Kasumi-1 (cell line): ENCODE measurements at places on chromosomes 1 and 21.

- no peak for DNase-seq
Observed at GRCh38 chr1:3944578-3945125, 44.6 kb upstream of the C1orf174 start.

DNA sequence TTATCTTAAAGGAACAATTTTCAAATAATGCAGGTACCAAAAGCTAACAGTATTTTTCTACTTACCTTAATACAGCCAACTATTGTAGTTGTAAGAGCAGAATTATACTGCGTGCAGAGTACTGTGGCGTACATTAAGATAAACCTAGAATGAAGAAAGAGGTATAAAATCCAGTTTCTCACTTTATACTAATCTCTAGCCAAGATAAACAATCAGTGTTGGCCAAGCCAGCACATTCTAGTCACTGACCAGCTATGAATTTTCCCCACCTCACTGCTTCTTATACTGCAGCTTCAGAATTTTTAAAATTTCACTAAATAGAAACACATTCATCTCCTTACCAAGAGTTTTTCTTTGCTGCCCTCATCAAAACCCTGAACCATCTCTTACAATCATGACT lies 33.6 kb downstream of the SLC35D1 start:
- no peak for DNase-seq

DNA sequence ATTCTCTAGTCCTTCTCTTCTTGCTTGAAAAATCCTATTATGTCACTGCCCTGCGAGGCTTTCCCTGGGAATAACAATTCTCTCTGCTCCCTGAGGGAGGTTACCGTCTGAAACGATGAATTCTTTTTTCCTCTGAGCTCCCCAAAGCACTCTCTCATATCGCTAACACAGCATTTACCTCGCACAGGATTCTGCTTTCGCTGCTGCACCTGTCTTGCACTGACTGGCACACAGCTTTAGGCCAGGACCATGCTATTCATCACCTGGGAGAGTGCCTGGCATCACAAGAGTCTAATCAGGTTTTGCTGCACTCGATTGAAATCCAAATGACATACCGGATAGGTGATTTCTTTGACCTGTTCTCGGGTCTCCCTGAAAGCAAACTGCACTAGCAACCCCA lies 52.8 kb upstream of the GNG4 start:
- DNase-seq: no peak

GRCh38 chr1:7052701-7053100 lies 267.4 kb downstream of the CAMTA1 start:
- no peak for DNase-seq

DNA sequence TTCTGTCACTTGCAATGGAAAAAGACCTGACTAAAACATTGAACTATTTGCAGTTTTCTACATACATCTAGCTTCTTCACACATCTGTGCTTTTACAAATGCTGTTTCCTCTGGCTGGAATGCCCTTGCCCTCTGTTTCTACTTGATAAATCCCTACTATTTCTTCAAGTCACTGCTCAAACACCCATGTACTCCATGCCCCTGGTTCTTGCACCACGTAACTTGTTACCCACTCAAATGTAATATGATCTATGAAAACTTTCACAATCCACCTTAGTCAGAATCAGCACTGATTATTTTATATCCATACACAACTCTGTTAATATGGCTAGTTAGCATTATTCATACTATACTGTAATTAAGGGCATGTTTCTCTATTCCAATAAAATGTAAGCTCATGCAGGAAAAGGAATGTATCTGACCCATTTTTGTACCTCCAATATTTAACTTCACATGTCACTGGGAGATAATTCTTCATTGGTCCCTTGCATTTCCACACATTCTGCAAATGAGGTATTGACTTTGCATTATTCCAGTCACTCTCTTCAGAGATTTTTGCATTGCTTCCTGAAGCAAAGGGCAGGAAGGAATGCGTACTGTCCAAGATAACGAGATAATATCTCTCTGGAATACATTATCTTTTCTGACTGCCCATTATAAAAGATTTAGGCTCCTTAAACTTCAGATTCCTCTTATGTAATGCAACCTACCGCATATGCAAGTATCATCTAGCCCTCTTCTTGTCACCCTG lies 158.3 kb downstream of the COL24A1 start:
- no peak for DNase-seq

DNA sequence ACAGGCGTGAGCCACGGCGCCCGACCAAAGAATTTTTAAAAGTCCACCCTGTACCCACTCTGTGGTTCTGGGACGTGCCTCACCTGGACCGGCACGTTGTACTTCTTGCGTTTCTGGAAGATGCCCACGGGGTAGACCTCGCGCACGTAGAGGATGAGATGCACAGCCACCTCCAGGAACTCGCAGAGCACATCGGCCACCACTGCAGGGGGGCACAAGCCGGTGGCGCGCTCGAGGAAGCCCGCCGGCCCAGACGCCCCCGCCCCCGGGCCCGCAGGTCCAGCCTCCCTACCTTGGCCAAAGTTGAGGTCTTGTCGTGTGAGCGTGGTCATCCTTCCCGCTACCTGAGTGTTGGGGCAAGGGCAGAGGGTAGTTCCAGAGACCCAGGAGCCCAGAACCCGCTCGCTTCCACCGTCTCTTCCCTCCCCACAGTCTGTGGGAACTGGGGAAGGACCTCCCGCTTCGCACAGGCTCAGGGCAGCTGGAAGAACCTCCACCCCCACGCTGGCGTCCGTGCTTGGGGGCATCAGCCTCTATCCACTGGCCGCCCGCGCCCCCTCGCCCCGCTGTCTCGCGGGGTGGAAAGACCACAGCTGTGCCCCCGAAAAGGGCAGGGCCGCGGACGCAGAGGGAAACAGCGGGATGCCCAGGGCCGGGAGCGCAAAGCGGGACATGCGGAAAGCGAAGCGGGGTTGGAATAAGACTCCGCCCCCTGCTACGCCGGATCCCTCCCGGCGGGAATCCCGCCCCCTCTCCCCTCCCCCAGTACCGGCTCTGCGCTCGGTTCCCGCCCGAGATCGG lies 478 bp downstream of the MAD2L2 start:
- no peak for DNase-seq

DNA sequence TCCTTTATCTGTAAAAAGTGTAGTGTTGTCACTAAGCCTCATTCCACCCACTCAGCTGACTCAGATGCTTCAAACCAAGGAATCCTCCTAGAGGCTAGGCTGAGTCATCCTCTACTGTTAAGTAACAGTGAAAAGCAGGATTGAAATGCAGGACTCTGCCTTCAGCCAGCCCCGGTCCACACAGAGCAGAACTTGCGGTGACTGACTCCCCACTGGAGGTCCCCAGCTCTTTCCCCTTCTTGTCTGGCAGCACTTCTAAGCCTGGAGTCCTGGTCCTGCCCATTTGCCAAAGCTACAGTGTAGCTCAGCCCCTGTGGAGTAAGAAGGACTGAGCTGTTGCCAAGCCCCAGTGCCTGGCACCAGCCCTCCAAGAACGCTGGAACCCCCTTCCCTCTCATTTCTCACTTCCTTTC lies 1.7 kb downstream of the RAB7B start:
- DNase-seq: peak; percentile 72

- no peak for DNase-seq
Observed at GRCh38 chr1:221863635-221864034, 121.7 kb upstream of the DUSP10 start.

- no peak for DNase-seq
Observed at GRCh38 chr1:162535501-162535900, 26.0 kb upstream of the UAP1 start.

GRCh38 chr1:20141466-20141865 lies 2.3 kb downstream of the PLA2G2F start:
- DNase-seq: no peak

DNA sequence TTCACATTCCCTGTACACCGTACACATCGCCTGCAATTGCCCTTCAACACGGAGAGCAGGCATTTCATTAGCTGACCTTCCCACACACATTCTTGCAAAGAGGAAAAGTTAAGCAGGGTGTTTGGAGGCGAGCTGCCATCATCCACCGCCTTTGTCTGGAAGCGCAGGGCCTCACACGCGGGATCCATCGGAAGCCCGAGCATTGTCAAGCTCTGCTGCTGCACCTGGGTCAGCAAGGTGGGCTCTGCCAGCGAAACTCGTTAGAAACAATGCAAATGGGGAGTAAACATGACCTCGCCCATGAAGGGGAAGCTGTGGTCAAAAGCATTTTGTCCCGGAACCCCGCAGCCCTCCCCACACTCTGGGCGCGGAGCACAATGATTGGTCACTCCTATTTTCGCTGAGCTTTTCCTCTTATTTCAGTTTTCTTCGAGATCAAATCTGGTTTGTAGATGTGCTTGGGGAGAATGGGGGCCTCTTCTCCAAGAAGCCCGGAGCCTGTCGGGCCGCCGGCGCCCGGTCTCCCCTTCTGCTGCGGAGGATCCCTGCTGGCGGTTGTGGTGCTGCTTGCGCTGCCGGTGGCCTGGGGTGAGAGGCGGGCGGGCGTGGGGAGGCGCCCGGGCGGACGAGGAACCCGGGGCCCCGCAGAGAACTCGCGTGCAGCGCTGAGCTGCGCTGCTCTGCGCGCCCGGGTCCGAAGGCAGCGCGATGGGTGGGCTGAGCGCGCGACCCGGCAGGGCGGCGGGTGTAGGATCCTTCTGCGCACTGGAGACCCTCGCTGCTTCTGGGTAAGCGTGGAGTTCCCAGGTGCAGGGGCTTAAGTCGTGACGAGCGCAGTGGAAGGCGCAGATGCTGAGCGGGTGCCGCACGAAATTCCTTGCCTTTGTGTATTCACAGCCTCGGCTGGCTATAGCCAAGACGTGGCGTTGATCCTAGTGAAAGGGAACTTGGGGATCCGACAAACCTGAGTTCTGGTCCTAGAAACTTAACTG lies at the start of gene CR1:
Gene CR1 (plus strand): TSS at position 357 of the 992 bp plus-strand sequence. CDS start 111 bp downstream, at position 468.
- peak; percentile 27 for DNase-seq

DNA sequence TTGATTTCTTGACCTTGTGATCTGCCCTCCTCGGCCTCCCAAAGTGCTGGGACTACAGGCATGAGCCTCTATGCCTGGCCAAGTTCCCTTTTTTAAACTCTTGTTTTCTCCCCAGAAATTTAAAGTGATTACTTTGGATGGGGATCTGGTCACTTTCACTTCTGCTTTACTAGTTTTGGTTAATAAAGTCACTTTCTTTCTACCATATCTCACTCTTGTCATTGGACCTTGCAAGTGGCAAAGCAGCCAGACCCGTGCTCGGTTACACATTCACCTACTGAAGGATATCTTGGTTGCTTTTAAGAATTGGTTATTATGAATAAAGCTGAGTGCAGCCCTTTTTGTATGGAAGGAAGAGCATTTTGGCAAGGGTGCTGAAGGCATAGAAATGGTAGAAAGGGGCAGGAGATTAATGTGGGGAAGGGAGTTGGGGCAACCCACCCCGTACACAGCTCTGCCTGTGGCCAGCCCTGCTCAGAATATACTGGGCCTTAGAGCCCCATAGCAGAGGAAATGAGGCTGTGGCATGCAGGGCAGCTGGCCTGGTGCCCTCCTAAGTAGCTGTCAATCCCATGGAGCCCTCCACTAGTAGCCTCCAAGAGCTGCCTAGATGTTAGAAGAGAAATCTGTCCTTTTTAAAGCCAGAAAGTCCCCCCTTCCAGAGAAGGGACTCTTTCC lies 40.7 kb downstream of the CD2 start:
- DNase-seq: peak; percentile 13

- DNase-seq: no peak
Observed at GRCh38 chr1:79517470-79518224, 511.1 kb upstream of the ADGRL4 start.

- no peak for DNase-seq
Observed at GRCh38 chr1:50415235-50416149, 7.8 kb downstream of the DMRTA2 start.

- DNase-seq: no peak
Observed at GRCh38 chr21:21179619-21180298, 181.6 kb downstream of the NCAM2 start.

GRCh38 chr21:45228656-45229240 lies 58.9 kb downstream of the POFUT2 start:
- DNase-seq: no peak
